Hematopoietic multipotent progenitor cell treated with erythropoietin and hydrocortisone succinate and interleukin-3 and kit ligand, for 4 days (in vitro differentiated cells): ENCODE measurements at places on chromosomes 3 and 15.

- no peak for DNase-seq
These were observed 17.8 kb downstream of the GCSAM start for GRCh38 chr3:112115161-112115739.

DNA sequence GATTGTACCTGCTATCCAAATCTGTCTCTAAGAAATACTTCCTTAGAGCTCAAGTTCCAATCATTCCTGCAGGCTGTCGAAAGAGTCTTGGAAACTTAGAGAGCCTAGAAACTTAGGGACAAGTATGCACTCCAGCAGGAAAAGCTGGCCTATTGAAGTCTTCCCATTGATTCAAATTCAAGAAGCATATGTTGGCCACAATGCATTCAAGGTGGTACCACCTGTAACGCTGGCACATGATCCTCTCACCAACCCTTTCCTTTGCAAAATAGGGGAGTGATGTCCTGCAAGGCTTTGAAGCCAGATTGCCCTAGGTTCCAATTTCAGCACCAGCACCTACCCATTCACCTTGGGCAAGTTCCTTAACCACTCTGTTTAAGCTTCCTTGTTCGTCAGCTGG, 6.0 kb downstream of the ADAMTS9 start:
- DNase-seq, result no peak

- DNase-seq, result no peak
These were observed 13.1 kb downstream of the SLC7A14 start for GRCh38 chr3:170572665-170573253.

GRCh38 chr3:166275024-166275390, 437.8 kb upstream of the BCHE start:
- DNase-seq, result no peak

DNA sequence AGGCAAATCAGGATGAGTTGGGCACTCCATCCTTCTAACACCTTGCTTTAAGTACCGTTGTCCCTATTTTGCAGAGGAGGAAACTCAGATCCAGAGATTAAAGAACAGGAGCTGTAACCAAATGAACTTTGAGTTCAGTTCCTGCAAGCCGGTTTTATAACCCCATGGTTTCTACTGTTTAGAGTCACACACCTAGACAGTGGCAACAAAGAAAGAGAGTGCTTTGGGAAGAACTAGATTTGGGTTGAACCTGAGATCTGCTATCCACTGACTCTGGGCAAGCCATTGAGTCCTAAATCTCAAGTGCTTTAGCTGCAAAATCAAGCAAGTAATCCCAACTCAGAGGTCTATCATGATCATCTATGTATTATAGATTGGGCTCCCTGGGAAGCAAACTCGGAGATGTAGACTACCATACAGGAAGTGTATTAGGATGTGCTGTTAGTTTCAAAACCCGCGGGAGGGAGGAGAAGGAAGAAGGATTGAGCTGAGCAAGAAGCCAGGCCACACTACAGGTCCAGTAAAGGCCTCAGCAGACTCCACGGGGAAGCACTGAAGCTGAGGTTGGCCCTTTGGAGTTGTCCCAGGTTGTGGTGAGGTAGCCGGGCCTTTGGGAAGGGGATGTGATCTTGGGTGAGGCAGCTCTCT, 42.2 kb downstream of the SRGAP3 start:
- DNase-seq, result no peak
